ENCODE measurements at places on chromosomes 6 and 20.

DNA sequence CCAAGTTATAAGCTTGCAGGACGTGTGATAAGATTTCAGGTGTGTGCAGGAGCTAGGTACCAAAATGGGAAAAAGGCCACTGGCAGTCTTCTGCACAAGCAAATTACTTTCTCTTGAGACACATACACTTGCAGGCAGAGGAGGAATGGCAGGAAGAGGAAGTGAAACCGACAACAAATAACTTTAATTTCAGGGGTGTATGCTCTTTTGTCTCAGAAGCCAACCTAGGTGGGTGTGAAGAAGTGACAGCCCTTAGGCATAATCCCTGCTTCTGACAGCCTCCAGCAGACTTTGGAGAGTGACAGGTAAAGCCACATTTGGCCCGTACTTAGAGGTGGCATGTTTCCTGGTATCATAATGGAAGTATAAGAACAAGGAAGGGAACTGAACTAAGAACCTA, 118.8 kb upstream of the TRAF3IP2 start:
- peak; percentile 57 for ATAC-seq

- no peak for ATAC-seq
These were observed 340.3 kb downstream of the QKI start for GRCh38 chr6:163754866-163755265.

GRCh38 chr20:62258499-62259293, 20.4 kb downstream of the OSBPL2 start:
- no peak for ATAC-seq

DNA sequence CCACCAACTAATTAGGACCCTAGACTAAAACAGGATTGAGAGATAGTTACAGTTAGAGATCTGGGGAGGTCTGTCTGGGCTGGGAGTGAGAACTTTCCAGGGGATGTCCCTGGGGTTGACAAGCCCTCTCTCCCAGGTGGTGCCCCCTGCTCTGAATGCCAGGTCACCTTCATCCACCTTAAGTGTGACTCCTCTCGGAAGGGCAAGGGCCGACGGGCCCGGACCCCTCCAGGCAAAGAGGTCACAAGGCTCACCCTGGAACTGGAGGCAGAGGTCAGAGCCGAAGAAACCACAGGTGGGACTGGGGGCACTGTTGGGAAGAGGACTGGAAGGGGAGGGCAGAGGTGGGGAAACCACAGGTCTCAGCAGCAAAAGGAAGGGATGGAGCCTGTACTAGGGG, 17.0 kb upstream of the ZNF76 start:
- no peak for ATAC-seq

- ATAC-seq, result no peak
These were observed 195.7 kb upstream of the CITED2 start for GRCh38 chr6:139570166-139570565.

GRCh38 chr6:11705069-11705468, 73.5 kb downstream of the ADTRP start:
- no peak for ATAC-seq

- no peak for ATAC-seq
These were observed 87.6 kb downstream of the MYB start for GRCh38 chr6:135268740-135269139.

GRCh38 chr6:35663447-35664235, 25.1 kb downstream of the FKBP5 start:
- ATAC-seq, result no peak

DNA sequence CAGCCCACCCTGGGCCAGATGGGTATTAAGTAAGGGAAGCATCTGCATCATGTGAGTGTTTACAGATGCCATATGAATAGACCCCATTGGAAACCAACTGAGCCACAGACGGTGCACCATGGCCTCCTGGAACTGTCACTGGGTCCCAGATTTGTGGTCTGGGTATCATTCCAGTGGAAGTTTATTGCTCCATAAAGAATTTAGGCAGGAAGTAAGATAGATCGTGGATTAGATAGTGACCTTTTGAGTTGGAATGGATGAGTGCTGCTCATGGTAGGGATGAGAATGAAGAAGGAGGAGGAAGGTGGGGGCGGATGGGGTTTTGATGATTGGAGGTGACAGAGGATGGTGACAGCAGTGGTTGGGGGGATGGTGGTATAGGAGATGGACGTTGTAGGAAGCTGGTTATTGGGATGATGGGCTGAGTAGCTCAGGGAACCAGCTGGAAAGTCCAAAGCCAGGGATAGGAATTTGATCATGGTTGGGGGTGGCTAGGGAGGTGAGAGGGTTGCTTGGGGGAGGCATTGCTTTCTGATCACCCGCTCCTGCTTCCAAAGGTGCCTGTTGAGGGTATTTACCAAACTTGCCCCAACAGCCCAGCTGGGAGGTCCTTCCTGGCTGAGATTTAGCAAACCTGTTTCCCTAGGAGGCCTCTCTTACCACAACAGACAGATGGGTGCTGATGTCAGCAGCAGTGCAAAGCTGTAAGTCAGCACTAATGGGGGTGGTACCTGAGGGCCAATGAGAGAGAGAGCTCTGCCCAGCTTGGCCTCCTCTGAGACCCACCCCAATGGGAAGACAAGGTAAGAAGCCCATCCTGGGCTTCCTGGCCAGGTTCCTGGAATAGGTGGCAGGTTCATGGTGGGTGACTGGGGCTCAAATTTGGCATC, 78.0 kb downstream of the VEGFA start:
- ATAC-seq, result peak; percentile 30

- no peak for ATAC-seq
These were observed 1.2 kb downstream of the SLC35B2 start for GRCh38 chr6:44255871-44256774.

GRCh38 chr20:41373931-41374920, 7.6 kb upstream of the EMILIN3 start:
- ATAC-seq, result no peak

DNA sequence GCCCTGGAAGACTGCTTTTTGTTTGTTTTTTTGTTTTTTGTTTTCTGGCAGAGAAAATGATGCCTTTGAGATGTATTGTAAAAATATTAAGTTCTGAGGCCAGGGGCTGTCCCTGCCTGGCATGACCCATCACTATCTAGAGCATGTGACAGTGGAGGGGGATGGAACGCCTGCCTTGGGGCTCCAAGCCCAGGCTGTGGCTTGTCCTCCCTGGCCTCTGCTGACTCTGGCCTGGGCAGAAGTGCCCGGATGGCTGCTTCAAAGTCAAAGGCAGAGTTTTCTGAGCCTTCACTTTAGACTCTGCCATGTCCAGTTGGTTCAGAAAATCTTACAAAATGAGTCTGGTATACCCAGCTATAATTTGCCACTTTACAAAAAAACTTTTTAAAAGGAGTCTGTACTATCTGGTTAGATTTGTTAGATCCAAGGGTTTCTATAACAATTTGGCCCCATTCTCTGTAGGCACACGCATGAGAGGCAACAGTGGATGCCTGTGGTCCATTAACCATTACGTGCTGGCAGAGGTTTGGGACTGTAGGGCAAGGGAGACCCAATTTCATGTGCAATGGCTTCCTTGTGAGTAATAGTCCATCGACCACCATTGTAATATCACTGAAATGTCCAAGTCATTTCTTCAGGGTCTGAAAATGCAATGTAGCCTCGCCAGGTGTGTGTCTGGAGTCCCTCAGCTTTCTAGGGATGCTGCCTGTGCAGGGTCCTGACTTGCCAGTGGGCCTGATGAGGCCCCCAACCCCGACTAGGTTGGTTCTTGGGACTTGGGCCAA, 8.3 kb downstream of the PPP1R3G start:
- no peak for ATAC-seq

DNA sequence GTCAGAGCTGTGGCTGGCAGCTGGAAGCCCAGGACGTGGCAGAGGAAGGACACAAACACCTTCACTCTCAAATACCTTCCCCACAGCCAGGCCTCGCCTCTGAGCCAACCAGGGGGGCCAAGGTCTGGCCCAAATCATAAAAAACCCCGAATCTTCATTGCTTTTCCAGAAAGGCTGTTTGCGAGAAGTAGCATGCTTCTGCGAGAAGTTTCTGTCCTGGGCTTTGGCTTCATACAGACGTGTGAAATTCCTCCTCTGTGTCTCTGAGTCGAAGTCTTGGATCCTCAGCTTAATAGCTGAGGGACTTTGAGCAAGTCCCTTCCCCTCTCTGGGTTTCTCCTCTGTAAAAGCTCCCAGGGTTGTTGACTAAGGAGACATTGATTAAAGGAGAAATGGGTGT, 63.0 kb downstream of the CHMP4B start:
- no peak for ATAC-seq

- peak; percentile 29 for ATAC-seq
These were observed 314.0 kb upstream of the JAG1 start for GRCh38 chr20:10987651-10988383.

DNA sequence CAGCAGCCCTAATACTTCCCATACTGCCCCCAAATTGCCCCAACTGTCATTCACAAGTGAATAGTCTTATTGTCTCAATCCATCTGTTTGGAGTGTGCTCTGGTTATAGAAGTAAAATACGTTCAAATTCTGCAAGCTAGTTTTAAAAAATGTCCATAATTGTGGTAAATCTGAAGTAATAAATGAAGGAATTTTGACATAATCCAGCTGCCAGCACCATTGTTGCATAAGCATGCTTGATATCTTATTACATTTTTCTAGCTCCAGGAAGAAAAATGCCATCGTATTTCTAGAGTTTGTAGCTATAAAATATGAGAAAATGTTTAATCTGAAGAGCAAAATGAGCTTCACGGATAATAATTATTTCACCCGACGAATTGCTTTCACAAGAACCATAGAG, 664.7 kb downstream of the RFPL4B start:
- no peak for ATAC-seq

DNA sequence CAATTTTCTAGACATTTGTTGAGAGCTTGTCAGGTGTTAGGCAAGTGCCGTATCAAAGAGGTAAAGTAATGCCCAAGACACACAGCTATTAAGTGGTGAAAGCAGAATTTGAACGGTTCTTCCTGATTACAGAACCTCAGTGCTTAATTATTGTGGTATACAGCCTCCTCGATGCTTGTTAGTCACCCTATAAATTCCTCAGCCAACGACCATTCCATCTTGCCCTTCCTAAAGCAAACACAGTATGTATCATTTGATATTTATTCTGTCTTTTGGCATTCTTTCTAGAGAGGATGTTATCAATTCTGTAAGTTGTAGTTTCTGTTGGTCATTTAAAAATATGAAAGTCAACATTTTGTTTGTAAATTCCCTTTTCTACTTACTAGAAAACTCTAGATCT, 297.8 kb upstream of the BMP2 start:
- ATAC-seq, result no peak

DNA sequence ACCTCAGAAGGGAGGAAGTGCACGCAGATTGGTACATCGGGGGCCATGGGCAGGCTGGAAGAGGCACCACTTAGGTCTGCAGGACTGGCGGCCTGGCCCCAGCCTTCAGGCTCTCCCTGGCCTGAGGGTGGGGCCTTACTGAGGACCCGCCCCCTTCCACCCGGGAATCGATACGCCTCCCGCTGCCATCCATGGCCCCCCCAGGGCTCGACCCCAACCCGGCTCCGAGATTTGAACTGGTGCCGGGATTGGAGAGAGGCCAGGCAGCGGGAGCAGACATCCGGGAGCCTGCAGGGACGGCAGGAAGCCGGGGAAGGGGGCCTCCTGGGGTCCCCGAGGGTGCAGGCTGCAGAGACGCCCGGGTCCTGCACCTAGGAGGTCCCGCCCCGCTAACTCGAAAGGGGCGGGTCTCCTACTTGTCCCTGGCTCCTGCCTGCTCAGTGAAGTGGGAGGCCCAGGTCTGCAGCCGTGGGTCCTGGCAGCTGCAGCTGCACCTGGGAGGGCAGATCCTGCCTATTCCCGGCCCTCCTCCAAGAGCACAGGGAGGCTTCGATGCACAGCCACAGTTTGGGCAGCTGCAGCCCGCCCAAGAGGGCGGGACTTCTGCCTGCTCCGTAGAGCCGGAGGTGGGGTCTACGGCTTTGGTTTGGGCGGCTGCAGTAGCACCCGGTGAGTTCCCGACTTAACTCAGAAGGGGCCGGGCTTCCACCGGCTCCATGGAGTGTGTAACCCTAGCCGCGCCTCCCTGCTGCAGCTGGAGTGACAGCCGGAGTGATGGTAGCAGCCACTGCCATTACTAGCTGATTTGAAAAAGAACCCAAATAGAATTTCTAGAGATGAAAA, 35.2 kb upstream of the TBC1D22B start:
- peak; percentile 97 for ATAC-seq

DNA sequence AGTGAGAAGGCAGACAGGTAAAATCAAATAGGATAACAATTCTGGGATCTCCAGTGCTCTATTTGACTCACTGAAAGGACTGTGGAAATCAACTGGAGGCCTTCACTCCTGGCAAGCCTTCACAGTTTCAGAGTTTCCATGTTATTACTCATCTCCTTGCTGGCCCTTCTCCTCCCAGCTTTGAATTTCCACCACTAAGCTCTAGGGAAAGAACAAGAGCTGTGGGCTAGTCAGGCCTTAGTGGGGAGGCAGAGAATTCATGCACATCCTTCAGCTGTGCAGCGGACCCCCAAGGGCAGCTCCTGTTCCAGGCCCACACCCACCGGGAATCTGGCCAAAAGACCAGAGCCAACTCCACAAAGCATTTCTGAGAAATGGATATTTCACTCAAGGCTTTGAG, 26.0 kb downstream of the MYLIP start:
- ATAC-seq, result peak; percentile 28

- peak; percentile 88 for ATAC-seq
These were observed 54.8 kb downstream of the DACT2 start for GRCh38 chr6:168264593-168265335.

GRCh38 chr6:54403096-54403495, 94.9 kb downstream of the TINAG start:
- ATAC-seq, result no peak

- ATAC-seq, result no peak
These were observed 4.5 kb downstream of the CCN6 start for GRCh38 chr6:112058243-112059032.

- no peak for ATAC-seq
These were observed 131.4 kb upstream of the TRAF3IP2 start for GRCh38 chr6:111737065-111737521.

GRCh38 chr6:30074331-30075093, 1.1 kb downstream of the RNF39 start:
- peak; percentile 2 for ATAC-seq

GRCh38 chr6:145818796-145819195, 4.2 kb upstream of the FBXO30 start:
- ATAC-seq, result no peak

DNA sequence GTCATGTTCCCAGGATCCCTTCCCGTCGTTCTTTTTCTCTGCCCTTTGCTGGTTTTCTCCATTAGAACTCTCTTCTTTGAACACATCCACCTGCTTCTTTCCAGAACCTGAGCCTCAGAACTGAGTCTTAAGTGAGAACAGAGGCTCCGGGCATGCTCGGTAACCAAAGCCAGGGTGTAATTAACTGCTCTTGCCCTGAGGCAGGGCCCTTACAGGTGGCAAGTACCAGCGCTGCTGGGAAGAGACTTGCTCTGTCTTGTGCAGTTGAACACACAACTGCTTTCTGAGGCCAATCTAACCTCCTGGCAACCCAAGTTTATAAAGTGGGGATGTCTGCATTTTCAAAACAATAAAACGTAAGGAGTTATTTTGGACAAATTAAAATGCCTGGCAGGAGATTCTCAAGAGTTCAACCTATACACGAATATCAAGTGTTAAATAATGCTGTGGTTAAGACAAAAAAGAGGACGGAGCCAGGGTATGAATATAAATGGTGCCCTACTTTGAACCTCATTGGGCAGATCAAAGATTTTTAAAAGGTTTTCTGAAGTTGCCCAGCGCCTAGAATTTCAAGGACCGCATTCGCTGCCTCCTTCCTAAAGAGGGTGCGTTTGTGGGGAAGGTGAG, 12.4 kb upstream of the DEK start:
- ATAC-seq, result peak; percentile 77

Measured in esophagus mucosa (tissue), 1 donor.